CD4-positive, alpha-beta T cell treated with Interleukin-4 for 1 hour (primary cell): ENCODE measurements at places on chromosomes 4 and X.

DNA sequence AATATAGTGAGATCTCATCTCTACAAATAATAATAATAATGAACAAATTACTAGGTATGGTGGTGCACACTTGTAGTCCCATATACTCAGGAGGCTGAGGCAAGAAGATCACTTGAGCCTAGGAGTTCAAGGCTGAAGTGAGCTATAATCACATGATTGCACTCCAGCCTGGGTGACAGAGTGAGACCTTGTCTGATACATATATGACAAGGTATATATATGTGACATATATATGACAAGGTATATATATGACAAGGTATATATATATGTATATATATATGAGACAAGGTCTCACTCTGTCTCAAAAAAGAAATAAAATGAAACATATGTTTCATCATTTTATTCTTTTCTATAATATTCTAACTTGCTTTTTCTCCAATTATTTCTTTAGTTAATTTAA, 278.1 kb upstream of the TET2 start:
- DNase-seq = no peak

DNA sequence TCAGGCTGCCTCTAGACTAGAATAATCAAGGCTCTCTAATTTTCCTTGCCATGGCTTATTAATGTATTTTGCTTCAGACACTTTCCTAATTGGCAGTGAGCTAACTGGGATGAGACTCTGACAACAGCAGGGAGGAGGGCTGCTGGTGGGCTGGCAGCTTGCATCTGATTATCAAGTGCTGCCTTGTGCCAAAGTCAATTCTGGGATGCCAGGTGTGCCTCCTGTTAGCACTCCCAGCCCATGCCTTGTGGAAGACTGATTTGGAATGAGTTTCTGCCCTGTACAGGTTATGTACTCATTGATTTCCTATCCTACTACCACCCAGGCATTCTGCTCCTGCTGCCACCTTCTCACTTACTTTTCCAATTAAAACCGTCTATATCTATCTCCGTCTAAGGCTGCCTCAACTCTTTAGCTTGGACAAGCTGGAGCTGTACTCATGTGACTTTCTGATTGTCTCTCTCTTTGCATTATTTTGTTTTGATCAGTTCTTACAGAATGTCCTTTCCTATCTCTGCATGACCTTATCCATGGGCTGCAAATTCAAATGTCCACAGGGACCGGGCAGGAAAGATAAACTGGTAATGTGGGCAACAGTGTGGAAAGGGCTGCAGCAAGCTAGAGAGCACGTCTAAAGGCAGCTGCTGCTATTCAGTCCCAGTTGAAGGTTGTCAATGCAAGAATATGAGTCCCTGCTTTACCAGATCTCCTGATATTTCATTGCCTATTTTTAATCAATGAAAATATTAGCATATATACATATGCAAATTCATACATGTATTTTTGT, 112.6 kb downstream of the GABRA2 start:
- no peak for DNase-seq

- no peak for DNase-seq
Measured at GRCh38 chr4:148255344-148255720, 186.9 kb downstream of the NR3C2 start.

DNA sequence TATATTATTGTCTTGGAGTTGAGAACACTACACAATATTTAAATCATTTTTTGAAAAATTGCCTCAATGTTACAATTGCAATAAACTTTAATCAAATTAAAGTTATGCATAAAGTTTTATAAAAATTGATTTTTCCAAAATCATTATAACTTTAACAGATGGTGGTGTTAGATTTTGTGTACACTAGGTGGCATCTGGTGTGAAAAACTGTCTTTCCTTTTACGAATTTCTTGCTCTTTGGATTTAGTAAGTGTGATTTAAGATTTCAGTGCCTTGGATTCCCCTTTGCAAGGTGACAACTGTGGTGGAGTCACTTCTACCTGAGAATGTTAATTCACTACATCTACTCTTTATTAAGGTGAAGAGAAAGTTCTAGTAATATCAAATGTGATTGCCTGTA, 91.6 kb downstream of the AREG start:
- DNase-seq = no peak

DNA sequence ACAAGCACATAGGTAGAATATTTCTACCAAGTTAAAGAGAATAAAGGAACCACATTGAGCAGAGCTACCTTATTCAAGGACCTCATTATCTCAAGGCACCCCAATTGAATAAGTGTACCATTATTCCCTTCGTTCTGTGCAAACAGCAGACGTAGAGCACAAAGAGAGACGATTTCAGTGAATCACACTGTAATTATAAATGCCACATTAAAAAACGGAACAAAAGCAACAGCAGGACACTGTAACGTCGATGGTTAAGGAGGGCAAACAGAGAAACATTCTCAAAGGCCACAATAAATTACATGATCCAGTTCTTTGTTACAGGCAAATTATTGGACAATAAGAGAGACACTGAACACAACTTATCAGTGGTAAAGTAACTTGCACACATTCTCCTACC, 644.1 kb upstream of the TENM3 start:
- DNase-seq = no peak

GRCh38 chrX:119817130-119817690, 25.8 kb upstream of the RPL39 start:
- no peak for DNase-seq

DNA sequence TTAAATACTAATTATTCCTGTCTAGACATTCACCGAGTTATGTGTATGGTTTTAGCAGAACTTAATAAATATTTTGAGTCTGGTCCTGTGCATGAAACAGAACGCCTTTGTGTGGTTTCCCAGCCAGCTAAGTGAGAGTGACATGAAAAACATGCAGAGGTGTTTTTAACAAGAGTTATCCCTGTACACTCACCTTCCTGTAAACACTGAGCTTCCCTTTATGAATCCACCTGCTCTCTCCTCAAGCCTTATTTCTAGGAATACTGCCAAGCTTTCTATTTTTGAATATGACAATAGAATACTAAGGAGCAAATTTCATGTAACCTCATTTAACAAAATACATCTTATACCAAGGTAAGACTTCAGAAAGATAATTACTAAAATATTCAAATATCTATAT, 270.3 kb upstream of the CTSO start:
- DNase-seq = no peak

- no peak for DNase-seq
Measured at GRCh38 chr4:83449009-83449408, 6.6 kb downstream of the HELQ start.

GRCh38 chrX:132491191-132491590, 2.4 kb upstream of the MBNL3 start:
- peak; percentile 57 for DNase-seq

DNA sequence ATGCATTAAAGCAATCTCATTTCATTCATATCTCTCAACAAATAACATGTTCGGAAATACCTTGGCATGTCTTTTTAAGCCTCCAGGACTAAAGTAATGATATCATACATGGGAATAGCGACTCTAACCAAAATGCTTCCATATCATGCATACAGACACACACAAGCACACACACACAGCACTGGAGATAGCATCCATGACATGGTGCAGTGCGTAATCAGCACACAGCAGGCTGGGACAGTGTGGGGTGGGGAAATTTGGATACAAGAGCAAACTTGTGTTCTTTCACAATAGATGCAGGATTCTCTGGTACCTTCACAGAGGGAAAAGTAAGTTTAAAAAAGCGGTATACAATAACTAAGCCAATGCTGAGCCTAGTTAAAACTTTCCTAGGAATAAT, 132.3 kb upstream of the HPGD start:
- no peak for DNase-seq

DNA sequence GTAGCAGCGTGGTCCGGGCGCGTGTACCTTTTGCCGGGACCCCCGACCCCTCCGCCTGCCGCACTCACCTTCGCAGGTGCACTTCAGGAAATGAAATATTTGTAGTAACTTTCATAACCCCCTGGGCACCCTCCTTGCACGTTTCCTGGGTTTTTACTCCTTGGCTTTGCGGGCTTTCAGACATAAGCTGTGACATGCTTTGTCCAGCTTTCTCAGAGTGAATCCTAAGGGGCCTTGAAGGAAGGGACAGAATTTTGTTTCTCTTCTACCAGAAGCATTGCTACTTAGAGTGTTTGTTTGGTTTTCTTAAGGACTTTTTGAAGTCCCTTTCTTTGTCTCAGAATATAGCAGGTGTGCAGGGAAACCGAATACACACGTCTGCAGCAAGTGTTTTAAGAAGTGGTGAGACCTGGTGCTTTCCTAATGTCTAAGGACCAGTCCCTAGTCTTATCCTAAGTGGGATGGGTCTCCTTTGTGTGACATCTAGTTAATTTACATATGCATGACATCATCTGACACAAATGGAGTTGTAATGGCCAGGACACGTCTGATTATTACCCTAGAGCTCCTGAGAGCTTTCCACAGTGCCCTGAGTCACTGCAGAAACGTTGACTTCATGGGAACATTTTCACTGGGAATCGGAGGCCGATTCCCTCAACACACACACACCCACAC, 1.3 kb downstream of the FAM149A start:
- DNase-seq = no peak

DNA sequence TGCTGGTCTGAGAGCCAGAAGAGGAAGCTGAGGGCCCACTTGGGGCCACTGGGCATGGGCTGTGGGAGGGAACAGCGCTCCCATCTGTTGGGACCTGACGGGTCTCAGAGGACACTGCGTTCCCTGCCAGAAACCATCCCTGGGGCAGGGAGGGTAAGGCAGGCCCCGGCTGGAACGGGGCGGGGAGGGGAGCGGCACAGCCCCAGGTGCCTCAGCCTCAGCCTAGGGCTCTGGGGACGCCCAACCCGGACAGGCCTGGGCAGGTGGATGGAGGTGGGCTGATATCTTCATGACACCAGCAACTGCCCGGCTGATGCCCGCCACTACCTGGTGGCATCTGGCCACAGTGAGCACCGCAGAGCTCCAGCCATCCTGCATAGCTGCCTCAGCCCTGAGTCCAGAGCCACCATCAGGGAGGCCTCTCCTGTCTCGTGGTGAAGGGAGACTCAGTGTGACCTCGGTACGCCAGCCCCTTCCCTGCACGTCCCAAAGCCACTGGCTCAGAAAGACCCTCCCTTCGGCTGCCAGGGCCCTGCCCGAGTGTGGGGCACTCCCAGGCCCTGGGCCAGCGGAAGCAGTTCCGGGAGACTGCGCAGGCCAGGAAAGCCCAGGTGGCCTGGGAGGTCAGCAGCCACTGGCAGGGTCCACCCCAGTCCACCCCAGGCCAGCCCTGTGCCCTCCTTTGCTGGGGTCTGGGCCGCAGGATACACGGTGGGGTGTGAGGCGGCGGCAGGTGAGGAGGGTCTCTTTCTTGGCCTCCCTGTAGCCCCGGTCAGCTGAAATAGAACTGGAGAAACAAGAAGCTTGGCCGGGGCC, 34.6 kb upstream of the FGFR3 start:
- no peak for DNase-seq

GRCh38 chr4:22334155-22334554, 181.7 kb downstream of the ADGRA3 start:
- no peak for DNase-seq

- no peak for DNase-seq
Measured at GRCh38 chrX:5650904-5651303, 577.8 kb downstream of the NLGN4X start.

GRCh38 chr4:158682066-158682465, 10.0 kb downstream of the ETFDH start:
- no peak for DNase-seq

- DNase-seq = no peak
Measured at GRCh38 chrX:38055170-38055847, 49.0 kb downstream of the SYTL5 start.

- DNase-seq = no peak
Measured at GRCh38 chr4:102454981-102455685, 46.0 kb upstream of the NFKB1 start.

GRCh38 chr4:2948895-2949781, 14.1 kb downstream of the NOP14 start:
- no peak for DNase-seq

DNA sequence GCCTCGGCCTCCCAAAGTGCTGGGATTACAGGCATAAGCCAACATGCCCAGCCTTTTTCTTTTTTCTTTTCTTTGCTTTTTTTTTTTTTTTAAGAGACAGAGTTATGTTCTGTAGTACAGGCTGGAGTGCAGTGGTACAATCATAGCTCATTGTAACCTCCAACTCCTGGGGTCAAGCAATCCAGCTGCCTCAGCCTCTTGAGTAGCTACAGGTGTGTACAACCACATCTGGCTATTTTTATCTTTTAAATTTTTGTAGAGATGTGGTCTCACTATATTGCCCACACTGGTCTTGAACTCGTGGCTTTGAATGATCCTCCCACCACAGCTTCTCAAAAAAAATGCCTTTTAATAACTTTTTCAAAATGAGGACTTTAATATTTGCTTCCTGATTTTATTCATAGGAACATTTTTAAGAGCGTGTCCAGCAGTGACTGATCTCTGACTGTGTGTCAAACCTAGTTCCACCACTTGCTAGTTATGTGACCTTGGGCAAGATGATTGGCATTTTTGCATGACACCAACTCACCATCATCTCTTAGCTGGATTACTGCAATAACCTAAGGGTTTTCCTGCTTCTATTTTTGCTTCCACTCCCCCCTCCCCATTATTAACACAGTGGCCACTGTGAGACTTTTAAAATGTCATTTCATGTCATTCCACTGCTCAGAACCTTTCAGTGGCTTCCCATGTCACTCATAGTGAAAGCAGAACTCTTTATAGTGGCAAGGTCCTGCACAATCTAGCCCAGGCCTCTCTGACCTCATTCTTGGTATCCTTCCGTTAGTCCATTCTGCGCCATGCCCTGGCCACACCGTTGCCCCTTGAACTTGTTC, 4.5 kb upstream of the TNIP3 start:
- DNase-seq = peak; percentile 20

DNA sequence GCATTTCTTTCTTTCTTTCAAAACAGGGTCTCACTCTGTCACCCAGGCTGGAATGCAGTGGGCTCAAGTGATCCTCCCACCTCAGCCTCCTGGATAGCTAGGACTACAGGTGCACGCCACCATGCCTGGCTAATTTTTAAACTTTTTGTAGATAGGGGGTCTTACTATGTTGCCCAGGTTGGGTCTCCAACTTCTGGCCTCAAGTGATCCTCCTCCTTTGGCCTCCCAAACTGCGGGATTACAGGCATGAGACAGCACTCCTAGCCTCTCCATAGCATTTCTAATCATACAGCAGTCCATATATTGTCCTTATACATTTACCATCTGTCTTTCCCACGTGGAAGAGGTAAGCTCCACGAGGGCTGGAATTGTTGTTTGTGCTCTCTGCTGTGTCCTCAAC, 2.0 kb upstream of the FHIP1A start:
- DNase-seq = no peak

DNA sequence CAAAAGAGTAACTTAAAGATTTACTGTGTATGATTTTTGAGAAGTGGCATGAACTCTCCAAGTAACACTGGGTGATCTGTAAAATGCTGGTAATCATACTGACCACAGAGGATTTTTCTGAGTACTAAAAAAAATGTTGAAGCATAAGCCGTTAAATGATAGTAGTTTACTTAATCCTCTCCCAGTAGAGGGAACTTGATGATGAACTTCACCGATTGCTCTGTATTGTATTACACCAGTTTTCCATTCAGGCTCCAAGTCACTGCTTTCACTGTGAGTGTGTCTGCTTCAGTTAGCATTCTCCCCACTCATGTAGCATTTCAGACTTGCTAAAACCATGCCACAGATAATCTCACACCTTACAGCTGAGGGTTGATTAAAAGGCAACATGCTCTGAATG, 294.1 kb downstream of the GBA3 start:
- no peak for DNase-seq

- DNase-seq = no peak
Measured at GRCh38 chr4:41120297-41121217, 93.8 kb downstream of the APBB2 start.

GRCh38 chr4:73718375-73719373, 21.7 kb upstream of the CXCL8 start:
- no peak for DNase-seq
